ENCODE measurements at places on chromosomes 4 and X. TPM values are rescaled to one million over a fixed set of nuclear protein-coding genes. Genes with fewer than 3 reads are reported as not detected.

GRCh38 chr4:121860121-121860520, 10.2 kb downstream of the BBS7 start:
- DNase-seq = no peak
- H3K27ac ChIP-seq = no peak overlapping the region
- H3K36me3 ChIP-seq = no peaks in the 10 kb centered on the region
- no peak overlapping the region for H3K4me3 ChIP-seq
- no peaks in the 10 kb centered on the region for H3K4me1 ChIP-seq
- no peaks in the 10 kb centered on the region for H3K27me3 ChIP-seq

DNA sequence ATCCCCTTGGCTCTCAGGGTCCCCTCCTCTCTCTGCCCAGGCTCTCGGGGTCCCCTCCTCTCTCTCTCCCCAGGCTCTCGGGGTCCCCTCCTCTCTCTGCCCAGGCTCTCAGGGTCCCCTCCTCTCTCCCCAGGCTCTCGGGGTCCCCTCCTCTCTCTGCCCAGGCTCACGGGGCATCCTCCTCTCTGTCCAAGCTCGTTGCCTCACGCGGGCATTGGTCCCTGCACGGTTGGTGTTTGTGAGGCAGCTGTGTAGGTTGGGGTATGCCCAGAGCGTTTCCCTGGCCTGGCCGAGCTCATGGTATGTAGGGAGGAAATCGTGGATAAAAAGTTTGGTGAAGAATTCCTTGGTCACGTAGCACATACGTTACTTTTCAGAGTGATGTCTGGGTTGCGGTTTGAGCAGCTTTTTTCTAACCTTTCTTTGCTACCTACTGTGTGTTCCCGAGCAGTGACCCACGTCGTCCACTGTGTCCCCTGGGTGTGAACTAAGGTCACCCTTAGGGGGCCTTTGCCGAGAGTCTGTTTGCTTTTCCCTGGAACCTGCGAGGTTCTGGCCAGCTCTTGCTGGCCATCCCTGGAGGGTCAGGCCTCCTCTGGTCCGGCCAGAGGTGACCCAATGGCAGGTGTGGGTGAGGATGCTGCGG, 36.6 kb downstream of the PCGF3 start:
- no peaks in the 10 kb centered on the region for H3K4me1 ChIP-seq
- no peak overlapping the region for H3K27ac ChIP-seq
- no peak overlapping the region for H3K4me3 ChIP-seq
- no peaks in the 10 kb centered on the region for H3K27me3 ChIP-seq
- DNase-seq = no peak

GRCh38 chr4:174177536-174177935, 105.9 kb downstream of the FBXO8 start:
- H3K27ac ChIP-seq = no peak overlapping the region
- DNase-seq = no peak
- no peaks in the 10 kb centered on the region for H3K36me3 ChIP-seq
- no peak overlapping the region for H3K4me3 ChIP-seq
- H3K27me3 ChIP-seq = no peaks in the 10 kb centered on the region
- H3K4me1 ChIP-seq = no peaks in the 10 kb centered on the region

DNA sequence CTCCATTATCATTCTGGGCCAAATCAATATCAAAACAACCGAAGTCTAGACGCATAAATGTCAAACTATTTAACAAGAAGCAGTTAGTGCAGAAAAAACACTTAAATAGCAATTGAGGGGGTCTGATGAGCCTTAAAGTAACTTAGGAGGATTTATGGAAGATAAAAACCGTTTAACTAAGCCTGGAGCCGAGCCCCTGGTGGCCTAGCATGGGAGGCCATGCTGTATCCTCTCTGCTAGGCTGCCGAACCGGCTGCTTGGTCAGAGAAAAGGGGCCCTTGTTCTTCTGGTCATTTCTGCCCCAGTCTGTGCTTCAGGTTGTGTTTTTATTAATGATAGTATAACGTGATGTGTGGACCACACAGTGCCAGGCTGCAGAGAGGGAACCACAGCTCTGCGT, 72.4 kb downstream of the CPZ start:
- H3K4me1 ChIP-seq = no peaks in the 10 kb centered on the region
- H3K27me3 ChIP-seq = peaks cover 11% of the 10 kb centered on the region
- H3K27ac ChIP-seq = no peak overlapping the region
- DNase-seq = no peak

- no peaks in the 10 kb centered on the region for H3K27me3 ChIP-seq
- H3K4me1 ChIP-seq = no peaks in the 10 kb centered on the region
- no peak overlapping the region for H3K27ac ChIP-seq
- peak; percentile 23 for DNase-seq
- no peaks in the 10 kb centered on the region for H3K36me3 ChIP-seq
Observed at GRCh38 chr4:122798101-122798500, 28.5 kb upstream of the FGF2 start.

DNA sequence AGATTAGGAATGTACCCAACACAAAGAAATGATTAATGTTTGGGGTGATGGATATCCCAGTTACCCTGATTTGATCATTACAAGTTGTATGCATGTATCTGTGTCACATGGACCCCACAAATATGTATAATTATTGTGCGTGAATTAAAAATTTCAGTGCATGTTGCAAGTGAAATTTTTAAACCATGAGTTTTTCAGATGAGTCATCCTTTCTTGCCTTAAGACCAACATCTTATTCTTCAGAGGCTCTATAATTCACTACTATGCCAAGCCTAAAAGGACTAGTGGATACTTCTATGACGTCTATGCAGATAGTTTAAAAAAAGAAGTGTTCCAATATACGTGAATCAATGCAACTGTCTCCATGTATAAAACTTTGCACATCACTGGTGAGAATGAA, 113.0 kb upstream of the SH3RF1 start:
- no peak overlapping the region for H3K27ac ChIP-seq
- H3K4me3 ChIP-seq = no peak overlapping the region
- H3K36me3 ChIP-seq = no peaks in the 10 kb centered on the region
- H3K4me1 ChIP-seq = no peaks in the 10 kb centered on the region
- no peaks in the 10 kb centered on the region for H3K27me3 ChIP-seq

DNA sequence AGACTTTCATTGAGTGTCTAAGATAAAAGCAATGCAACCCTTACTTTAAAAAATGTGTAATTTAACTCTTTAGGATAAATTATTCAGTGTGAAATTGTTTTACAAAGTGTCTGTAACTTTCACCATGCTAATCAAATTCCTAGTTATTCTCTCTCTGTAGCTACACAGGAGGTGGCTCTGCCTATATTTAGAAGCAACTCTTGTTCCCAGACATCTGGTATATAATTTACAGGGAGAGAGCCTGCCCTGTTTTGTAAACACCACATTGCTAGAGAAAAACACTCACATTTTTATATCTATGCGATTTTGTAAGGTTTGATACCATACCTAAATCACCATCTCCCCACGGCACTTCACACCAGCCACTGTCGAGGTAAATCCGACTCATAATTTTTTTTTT, 35.5 kb upstream of the SPATA4 start:
- H3K27ac ChIP-seq = peak overlapping the region; percentile 95
- H3K27me3 ChIP-seq = no peaks in the 10 kb centered on the region
- H3K36me3 ChIP-seq = peaks cover 48% of the 10 kb centered on the region
- no peak for DNase-seq
- peak overlapping the region; percentile 48 for H3K4me3 ChIP-seq
- peaks cover 81% of the 10 kb centered on the region for H3K4me1 ChIP-seq

DNA sequence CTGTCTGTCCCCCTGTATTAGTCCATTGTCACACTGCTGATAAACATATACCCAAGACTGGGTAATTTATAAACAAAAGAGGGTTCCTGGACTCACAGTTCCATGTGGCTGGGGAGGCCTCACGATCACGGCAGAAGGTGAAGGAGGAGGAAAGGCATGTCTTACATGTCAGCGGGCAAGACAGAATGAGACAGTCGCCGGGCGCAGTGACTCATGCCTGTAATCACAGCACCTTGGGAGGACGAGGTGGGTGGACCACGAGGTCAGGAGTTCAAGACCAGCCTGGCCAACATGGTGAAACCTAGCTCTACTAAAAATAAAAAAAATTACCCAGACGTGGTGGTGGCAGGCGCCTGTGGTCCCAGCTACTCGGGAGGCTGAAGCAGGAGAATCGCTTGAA, 24.7 kb downstream of the IL3RA start:
- H3K4me3 ChIP-seq = no peak overlapping the region
- no peaks in the 10 kb centered on the region for H3K36me3 ChIP-seq
- H3K27ac ChIP-seq = no peak overlapping the region
- no peaks in the 10 kb centered on the region for H3K4me1 ChIP-seq

DNA sequence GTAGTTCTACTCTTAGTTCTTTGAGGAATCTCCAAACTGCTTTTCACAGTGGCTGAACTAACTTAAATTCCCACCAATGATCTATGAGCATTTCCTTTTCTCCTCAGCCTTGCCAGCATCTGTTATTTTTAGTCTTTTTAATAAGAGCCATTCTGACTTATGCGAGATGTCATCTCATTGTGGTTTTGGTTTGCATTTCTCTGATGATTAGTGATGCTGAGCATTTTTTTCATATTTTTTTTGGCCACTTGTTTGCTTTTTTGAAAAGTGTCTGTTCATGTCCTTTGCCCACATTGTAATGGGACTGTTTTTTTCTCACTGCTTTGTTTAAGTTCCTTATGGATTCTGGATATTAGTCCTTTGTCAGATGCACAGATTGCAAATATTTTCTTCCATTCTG, 21.5 kb upstream of the PHKA1 start:
- H3K36me3 ChIP-seq = no peaks in the 10 kb centered on the region
- no peak for DNase-seq
- no peak overlapping the region for H3K4me3 ChIP-seq
- no peak overlapping the region for H3K27ac ChIP-seq

GRCh38 chr4:184574861-184575260, 74.4 kb downstream of the CASP3 start:
- no peak for DNase-seq
- H3K4me3 ChIP-seq = no peak overlapping the region
- H3K27ac ChIP-seq = no peak overlapping the region
- H3K36me3 ChIP-seq = no peaks in the 10 kb centered on the region
- H3K27me3 ChIP-seq = no peaks in the 10 kb centered on the region
- no peaks in the 10 kb centered on the region for H3K4me1 ChIP-seq

DNA sequence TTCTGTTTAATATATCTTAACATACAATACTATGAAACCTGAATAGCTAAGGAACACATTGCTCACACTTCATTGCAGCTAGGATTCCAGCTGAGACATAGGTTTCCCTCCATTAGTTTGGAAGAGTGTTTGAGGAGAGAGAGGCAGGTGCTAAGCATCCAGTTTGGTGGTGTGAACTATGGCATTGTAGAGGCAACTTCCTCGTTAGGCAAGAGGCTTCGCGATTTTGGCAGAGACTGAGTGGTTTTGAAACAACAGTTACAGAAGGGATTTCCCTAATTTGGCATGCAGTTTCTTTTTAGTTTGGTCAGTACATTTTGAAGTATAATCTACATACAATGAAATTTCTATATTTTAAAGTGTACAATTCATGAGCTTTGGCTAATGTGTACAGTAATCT, 117.1 kb upstream of the BMP3 start:
- no peaks in the 10 kb centered on the region for H3K27me3 ChIP-seq
- H3K4me3 ChIP-seq = no peak overlapping the region
- no peak overlapping the region for H3K27ac ChIP-seq
- DNase-seq = no peak
- no peaks in the 10 kb centered on the region for H3K36me3 ChIP-seq

DNA sequence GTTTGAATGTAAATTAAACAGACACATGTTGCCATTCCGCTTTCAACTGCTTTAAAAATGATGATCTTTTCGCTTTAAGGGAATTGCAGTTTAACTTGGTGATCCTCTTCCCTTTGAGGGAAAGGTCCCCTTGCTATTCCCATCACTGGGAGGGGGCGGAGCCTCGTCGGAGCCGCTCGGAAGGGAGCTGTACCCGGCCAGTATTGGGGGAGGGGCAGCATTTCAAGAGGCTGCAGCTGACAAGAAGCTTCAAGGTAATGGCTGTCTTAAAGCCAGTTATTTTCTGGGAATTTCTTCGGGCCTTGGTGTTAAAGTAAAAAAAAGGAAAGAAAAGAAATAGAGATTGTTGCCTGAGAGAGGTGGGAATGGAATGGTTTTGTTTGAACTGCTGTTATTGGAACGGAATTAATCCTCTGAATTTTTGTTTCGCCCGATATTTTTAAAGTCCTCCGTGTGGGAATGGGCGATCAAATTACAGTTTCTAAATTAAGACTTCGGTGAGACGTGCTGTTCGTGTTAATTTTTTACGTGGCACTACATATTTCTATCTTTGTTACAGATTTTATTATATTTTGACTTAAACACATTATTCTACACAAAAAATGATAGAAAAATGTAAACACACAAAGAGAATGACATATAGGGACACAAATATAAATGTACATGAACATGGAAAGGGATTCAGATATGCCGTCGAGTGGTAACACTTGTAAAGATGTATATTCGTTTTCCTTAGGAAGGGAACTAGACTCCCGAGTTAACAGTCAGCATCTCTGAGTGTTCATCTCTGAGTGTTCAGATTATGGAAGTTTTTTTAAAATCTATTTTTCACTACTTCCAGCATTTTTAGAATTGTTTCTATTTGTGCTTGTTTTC, 9.2 kb downstream of the PWWP3B start:
- peak; percentile 82 for DNase-seq
- no peaks in the 10 kb centered on the region for H3K27me3 ChIP-seq
- no peaks in the 10 kb centered on the region for H3K4me1 ChIP-seq
- H3K27ac ChIP-seq = peak overlapping the region; percentile 74
- peak overlapping the region; percentile 60 for H3K4me3 ChIP-seq

- no peaks in the 10 kb centered on the region for H3K27me3 ChIP-seq
- no peak for DNase-seq
- peaks cover 3% of the 10 kb centered on the region for H3K36me3 ChIP-seq
- H3K4me3 ChIP-seq = no peak overlapping the region
- H3K4me1 ChIP-seq = no peaks in the 10 kb centered on the region
Observed at GRCh38 chr4:47551682-47552081, 66.6 kb downstream of the ATP10D start.

GRCh38 chrX:4932790-4933189, 1219.3 kb upstream of the PRKX start:
- H3K4me1 ChIP-seq = no peaks in the 10 kb centered on the region
- H3K27ac ChIP-seq = no peak overlapping the region
- H3K27me3 ChIP-seq = no peaks in the 10 kb centered on the region
- no peak overlapping the region for H3K4me3 ChIP-seq
- DNase-seq = no peak
- H3K36me3 ChIP-seq = no peaks in the 10 kb centered on the region

GRCh38 chr4:26947318-26947717, 86.7 kb downstream of the STIM2 start:
- H3K4me3 ChIP-seq = no peak overlapping the region
- DNase-seq = no peak
- no peak overlapping the region for H3K27ac ChIP-seq
- H3K27me3 ChIP-seq = no peaks in the 10 kb centered on the region

GRCh38 chrX:52270453-52271116, 85.9 kb downstream of the MAGED4 start:
- no peaks in the 10 kb centered on the region for H3K4me1 ChIP-seq
- H3K4me3 ChIP-seq = no peak overlapping the region
- no peaks in the 10 kb centered on the region for H3K36me3 ChIP-seq
- no peak overlapping the region for H3K27ac ChIP-seq
- DNase-seq = no peak

GRCh38 chr4:787561-787981, 38.4 kb downstream of the CPLX1 start:
- DNase-seq = no peak
- peaks cover 3% of the 10 kb centered on the region for H3K4me1 ChIP-seq
- peaks cover 47% of the 10 kb centered on the region for H3K27me3 ChIP-seq
- peak overlapping the region; percentile 36 for H3K27ac ChIP-seq
- H3K36me3 ChIP-seq = no peaks in the 10 kb centered on the region

The XAGE1A gene
- not detected for total RNA-seq

The CSN1S1 gene
- total RNA-seq = not detected

The DCAF4L1 gene
- total RNA-seq = 0.25 TPM

The CT45A5 gene
- total RNA-seq = not detected

The FABP2 gene
- not detected for total RNA-seq

The MAGEA4 gene
- not detected for total RNA-seq

The HSD17B13 gene
- total RNA-seq = not detected

The SGMS2 gene
- 9.8 TPM for total RNA-seq

The TCP11X2 gene
- total RNA-seq = not detected

The RRH gene
- total RNA-seq = not detected

Measured in psoas muscle (tissue), 8 donors.